Left lobe of liver (tissue), 2 donors: ENCODE measurements at places on chromosomes 11 and 22.
A peak's percentile ranks its signal among the peaks of the same experiment; 100 is the strongest.

GRCh38 chr22:41341012-41341411, 39.7 kb downstream of the ZC3H7B start:
- DNase-seq, result no peak

GRCh38 chr22:37519268-37520195, at the start of gene CARD10:
CARD10 (minus strand) TSS chr22:37519415; CDS start chr22:37519200, 215 bp downstream.
- peak; percentile 64 for DNase-seq

GRCh38 chr11:598005-598680, 17.6 kb downstream of the IRF7 start:
- DNase-seq, result no peak

DNA sequence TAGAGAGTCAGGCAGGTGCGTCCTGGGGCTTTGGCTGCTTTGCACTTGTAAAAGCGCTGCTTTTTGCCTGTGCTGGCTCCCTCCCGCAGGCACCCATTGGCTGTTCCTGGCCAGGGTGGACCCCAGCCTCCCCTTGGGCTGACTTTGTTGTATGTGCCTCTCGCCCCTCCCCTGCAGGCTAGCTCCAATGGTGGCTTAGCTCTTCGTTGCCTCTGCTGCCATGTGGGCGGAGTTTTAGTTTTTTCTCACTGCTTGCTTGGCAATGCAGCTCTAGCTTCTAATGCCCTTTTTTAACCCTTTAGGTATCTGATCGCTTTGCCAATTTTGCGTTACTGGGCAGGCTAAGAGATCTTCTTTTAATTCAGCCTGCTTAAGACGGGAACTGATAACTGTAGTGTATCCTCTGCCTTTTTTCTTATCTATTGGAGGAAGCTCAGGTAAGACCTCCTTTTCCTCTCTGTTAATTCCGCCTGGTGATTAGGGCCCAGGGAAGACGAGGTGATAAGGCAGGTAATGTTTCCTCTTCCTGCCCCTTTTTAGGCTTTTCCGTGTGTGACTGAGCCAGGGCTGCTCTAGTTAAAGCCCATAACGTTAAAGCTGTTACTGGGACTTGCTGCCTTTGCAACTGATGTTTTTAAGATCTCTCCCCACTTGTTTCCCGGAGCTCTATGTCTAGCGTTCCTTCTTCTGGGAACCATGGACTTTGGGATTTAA, 11.7 kb upstream of the GLYATL1 start:
- DNase-seq, result peak; percentile 96

- DNase-seq, result no peak
Measured at GRCh38 chr11:33045551-33046255, 6.3 kb downstream of the TCP11L1 start.

GRCh38 chr11:131796089-131796488, 425.7 kb downstream of the NTM start:
- DNase-seq, result no peak
